ENCODE measurements at places on chromosomes 2 and 18. TPM values are rescaled to one million over a fixed set of nuclear protein-coding genes. Genes with fewer than 3 reads are reported as not detected.

DNA sequence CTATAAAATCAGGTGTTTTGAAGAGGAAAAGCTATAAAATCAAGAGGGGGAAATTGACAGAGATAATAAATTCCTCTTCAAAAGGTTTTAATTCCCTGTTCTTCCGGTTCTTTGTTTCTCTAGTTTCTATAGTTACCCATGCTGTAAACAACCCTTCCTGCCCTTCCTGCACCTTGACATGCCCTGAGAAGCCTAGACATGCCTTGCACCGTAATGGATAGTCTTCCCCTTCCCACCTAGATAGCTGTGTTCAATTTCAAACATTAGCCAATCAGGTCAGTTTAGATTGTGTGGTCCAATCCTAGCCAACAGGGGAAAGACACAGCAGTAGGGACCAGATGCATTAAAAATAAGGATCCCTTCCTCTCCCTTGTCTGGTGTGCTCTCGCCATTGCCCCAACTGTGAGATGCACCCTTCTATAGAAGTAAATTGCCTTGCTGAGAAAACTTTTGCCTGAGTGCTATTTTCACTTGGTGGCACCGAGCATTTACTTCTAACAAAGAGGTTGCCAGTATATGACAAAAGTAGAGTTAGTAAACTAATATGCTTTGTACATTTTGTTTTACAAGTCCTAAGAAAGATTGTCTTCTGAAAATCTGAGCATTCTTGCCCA, 27.1 kb downstream of the SULT1C4 start:
- no peak for DNase-seq

- DNase-seq, result no peak
Measured at GRCh38 chr2:70748002-70748784, 19.8 kb downstream of the ADD2 start.

DNA sequence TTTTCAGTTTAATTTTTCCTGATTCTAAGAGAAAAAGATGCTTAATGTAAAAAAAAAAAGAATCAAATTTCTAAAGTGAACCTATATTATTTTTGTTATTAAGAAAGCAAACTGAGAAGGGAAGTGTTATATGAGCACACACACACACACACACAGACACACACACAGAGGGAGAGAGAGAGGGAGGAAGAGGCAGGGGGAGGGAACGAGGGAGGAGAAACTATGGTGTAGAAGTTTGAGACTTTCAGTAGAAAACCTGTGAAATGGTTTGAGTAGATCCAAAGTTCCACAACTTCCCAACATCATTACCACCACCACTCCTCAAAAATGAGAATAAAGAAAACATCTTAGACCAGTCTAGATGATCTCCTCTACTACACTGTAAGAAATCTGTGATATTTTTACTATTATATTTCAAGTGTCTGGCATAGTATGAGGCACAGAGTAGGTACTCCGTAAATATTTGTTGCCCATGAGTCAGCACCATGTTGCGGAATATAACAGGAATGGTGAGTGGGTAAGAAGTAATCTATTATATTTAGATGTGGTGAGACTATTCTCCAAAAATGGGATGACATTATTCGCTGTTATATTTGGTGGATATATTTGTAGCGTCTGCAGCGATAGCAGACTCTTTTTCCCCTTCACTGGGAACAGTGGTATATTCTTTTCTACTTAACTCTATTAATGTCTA, 149.4 kb upstream of the DNMT3A start:
- DNase-seq, result no peak

DNA sequence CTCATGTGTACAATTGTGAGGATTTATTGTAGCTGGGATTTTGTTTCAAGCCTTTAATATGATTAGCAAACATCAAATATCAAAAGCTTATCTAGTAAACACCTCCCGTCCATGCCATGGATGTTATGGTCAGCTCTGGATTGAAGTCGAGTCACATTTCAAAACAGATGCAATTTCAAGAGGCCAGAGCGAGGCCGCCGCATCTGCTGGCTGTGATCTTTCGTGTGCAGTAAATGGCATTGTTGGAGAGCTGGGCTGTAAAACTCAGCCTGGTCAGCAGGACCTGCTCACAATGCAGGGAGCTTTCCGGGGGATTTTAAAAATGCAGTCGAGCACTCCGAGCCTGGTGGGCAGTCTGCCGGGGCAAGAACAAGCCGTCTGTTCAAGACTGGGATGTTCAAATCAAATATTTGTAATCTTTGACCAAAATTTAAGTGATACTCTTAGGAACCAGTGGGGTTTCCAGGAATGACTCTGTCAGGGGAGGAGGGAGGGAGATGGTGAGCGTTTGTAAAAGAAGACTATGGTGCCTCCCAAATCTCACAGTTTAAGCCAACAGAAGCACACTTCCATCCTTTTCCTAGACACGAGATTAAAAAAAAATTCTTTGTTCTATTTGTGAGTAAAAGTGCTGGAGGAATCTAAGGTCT, 97.6 kb downstream of the MYCN start:
- DNase-seq, result no peak

DNA sequence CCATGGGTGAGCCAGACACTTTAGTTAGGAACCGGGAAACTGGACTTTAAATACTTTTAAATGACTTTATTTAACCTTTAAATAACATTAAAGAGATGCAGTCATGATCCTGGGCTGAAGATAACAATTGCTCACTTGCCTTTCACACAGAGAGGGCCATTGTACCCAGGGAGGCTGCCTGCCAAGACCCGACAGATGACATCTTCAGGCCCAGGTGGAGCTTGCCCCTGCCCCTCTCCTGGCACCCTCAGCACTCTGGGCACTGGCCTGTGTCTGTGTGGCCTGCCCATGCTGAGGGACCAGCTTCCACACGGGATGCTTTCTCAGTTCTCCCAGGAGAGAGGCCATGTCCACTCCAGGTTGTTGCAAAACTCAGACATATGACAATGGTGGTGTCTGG, 216.4 kb upstream of the MYT1L start:
- no peak for DNase-seq

The OR6B2 gene
- total RNA-seq, result not detected

The CEBPZ gene
- 30.4 TPM for total RNA-seq

The NCKAP5 gene
- 0.87 TPM for total RNA-seq

The ERMN gene
- total RNA-seq, result not detected

All from chondrocyte (in vitro differentiated cells).